ENCODE measurements at places on chromosomes 2 and 18.

GRCh38 chr2:236642125-236642524 lies 72.5 kb downstream of the ACKR3 start:
- DNase-seq, result no peak

DNA sequence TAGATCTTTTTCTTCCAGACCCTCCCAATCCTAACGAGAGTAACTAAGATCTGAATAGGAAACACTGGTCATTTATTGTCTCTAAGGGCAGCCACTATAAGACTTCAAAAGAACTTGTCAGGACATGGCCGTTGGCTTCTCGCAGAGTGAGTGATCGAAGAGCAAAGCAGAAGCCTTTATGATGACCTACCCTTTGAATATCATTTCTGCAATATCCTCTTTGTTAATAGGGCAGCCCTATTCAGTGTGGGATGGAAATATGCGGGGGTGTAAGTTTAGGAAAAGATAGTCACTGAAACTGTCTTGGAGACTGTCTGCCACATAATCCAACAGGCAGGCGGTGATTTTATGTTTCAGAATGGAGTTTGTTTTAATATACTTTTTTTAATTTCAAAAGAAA lies 70.9 kb downstream of the FBXO36 start:
- no peak for DNase-seq

- no peak for DNase-seq
These were observed 253.9 kb upstream of the SIX2 start for GRCh38 chr2:45263147-45263546.

GRCh38 chr2:67954093-67954748 lies 108.6 kb downstream of the C1D start:
- DNase-seq, result no peak

GRCh38 chr2:176643646-176644045 lies 374.4 kb downstream of the MTX2 start:
- DNase-seq, result no peak

DNA sequence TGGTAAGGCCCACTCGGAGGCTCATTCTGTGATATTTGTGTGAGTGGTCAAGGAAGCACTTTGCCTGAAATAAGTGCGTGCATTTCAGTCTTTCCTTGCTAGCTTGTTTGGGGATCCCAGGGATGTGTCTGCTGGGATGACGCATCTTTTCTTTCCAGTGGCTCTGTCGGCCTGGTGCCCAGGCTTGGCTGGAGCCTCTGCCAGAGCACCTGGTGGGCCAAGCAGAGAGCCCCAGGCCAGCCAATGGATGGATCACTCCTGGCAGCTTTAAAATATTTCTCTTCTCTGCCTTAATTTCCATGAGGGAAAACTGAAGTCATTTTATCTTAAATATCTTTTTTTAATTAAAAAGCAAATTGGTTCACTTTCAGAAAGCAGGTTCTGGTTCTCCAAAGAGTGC lies 501.8 kb upstream of the HS6ST1 start:
- no peak for DNase-seq

DNA sequence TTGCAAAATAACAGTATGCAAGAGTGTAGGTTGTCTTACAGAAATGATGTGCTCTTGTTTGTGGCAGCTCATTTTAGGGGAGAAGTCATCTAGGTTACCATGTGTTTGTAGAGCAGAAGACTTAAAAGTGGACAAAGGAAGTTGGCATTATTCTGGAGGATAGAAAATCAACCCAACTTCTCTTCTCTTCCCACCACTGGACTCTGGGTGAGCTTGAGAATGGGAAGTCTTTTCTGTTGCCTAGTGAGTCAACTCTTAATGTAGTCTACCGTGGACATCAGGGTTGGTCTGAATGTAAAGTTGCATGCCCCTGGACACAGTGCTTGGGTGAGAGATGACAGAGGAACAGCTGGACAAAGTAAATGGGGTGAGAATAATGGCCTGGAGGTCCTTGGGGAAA lies 98.3 kb downstream of the FMNL2 start:
- no peak for DNase-seq

DNA sequence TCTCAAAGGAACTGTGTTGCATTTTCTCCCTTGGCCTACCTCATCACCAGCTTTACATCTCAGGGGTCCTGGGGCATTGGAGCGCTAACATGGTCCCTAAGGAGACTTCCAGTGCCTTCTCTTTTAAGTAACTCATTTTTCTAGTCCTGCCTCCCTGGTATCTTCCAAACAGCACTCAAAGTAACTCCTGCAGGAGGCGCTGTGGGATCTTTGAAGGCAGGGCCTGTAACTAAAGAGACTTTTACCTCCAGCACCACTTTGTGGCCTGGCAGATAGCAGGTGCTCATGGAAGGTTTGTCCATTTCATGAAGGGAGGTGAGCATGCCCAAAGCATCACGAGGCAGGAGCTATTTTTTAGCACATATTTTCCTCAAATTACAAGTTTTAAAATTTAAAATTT lies 411.0 kb upstream of the GYPC start:
- DNase-seq, result no peak

GRCh38 chr2:70806013-70806412 lies 14.4 kb downstream of the CLEC4F start:
- DNase-seq, result no peak

GRCh38 chr18:23453680-23454058 lies 582 bp downstream of the RIOK3 start:
- DNase-seq, result no peak

- no peak for DNase-seq
These were observed at the start of gene CCDC68 for GRCh38 chr18:54958704-54959625. Gene CCDC68 (minus strand): TSS chr18:54959461. CDS start chr18:54942791, 16,670 bp downstream.

GRCh38 chr2:49813208-49813607 lies 658.9 kb upstream of the FSHR start:
- no peak for DNase-seq

GRCh38 chr2:215937190-215937589 lies 76.2 kb downstream of the MREG start:
- DNase-seq, result no peak
